ENCODE measurements at places on chromosomes 16 and 17. TPM values are rescaled to one million over a fixed set of nuclear protein-coding genes. Genes with fewer than 3 reads are reported as not detected.

- no peak for DNase-seq
Measured at GRCh38 chr17:40412880-40413279, 4.8 kb downstream of the TOP2A start.

DNA sequence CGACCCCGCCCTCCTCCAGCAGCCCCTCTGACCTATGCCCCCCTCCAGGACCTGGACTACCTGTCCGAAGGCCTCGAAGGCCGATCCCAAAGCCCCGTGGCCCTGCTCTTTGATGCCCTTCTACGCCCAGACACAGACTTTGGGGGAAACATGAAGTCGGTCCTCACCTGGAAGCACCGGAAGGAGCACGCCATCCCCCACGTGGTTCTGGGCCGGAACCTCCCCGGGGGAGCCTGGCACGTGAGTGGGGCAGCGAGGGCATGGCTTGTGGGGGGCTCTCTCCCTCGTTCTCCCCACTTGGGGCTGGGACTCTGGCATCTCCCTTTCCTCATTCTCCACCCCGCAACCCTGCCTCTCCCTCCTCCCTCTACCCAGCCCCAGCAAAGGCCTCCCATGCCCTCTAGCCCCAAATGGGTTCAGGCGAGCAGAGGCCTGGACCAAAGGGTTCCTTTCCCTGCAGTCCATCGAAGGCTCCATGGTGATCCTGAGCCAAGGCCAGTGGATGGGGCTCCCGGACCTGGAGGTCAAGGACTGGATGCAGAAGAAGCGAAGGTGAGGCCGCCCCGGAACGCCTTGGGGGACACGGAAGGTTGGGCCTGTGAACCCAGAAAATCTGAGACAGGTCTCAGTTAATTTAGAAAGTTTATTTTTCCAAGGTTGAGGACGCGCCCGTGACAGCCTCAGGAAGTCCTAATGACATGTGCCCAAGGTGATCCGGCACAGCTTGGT, 7.4 kb upstream of the NECAB2 start:
- DNase-seq: no peak

LIMD2 gene
- total RNA-seq: 9.9 TPM

TBC1D3H gene
- total RNA-seq: 2.8 TPM

DNA sequence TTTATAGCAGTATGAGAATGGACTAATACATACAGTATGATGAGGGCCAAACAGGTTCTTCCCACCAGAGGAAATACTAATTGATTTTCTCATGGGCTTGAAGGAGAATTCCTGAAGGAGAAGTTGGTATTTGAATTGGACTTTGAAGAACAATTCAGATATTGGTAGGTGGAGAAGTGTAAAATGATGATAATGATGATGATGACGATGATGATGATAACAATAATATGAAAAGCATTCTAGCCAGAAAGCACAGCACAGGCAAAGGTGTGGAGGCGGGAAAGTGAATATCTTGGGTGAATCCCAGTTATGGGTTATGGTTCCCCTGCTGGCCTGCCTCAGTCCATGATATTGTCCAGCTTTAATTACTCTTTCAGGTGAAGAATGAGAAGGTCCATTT, 562.4 kb upstream of the SALL1 start:
- DNase-seq: no peak

DNA sequence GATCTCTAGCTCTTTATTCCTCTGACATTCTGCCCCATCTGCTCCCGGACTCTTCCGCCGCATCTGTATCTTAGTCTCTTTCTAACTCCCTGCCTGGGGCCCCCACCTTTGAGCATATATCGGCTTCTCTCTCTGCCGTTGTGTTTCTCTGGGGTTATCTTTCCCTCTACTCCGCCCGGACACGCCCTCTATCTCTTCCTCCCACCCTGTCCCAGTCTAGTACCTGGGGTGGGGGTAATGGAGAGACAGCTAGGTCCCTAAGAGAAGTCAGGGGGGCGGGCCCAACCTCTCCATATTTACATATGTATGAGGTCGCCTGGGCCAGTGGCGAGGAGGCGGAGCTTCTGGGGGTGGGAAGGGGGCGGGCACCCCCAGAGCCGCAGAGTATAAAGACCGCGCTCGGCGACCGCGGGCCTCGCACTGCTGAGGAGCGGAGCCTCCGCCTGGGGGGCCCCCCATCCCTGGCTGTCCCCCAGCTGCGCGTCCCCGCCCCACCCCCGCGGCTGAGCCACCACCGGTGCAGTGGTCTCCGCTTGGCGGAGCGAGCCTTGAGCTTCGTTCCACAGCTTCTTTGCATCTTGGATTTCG, at the start of gene ATP1B2:
Gene ATP1B2, plus strand, starts transcription at position 418 of the 588 bp plus-strand sequence. CDS start 593 bp downstream, outside the sequence.
- DNase-seq: peak; percentile 87

CHST4 gene
- total RNA-seq: 0.21 TPM

ZNF624 gene
- total RNA-seq: 13.0 TPM

- no peak for DNase-seq
Measured at GRCh38 chr16:84503751-84504395, 586 bp downstream of the MEAK7 start.

SCGB1C2 gene
- total RNA-seq: not detected

GRCh38 chr16:29819506-29819905, 756 bp upstream of the MVP start:
- no peak for DNase-seq

SPATA32 gene
- not detected for total RNA-seq

DNA sequence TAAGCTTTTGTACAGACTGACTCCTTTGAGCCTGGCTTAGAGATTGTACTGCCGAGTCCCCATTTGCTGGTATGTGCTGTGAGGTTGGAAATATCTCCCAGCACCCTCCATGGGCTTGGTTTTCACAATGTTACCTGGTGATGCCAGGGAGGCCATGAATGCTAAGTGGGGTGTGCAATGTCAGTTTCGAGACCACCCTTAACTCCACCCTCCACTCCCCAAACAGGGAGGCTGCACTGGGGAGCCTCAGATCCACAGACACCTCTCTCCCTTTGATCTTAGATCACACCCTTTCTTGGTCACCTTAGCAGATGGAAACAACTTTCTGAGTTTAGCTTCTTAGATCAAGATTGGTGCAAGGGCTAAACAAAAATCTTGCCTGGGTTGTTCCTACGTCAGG, 28.6 kb upstream of the PIK3R6 start:
- no peak for DNase-seq

DNA sequence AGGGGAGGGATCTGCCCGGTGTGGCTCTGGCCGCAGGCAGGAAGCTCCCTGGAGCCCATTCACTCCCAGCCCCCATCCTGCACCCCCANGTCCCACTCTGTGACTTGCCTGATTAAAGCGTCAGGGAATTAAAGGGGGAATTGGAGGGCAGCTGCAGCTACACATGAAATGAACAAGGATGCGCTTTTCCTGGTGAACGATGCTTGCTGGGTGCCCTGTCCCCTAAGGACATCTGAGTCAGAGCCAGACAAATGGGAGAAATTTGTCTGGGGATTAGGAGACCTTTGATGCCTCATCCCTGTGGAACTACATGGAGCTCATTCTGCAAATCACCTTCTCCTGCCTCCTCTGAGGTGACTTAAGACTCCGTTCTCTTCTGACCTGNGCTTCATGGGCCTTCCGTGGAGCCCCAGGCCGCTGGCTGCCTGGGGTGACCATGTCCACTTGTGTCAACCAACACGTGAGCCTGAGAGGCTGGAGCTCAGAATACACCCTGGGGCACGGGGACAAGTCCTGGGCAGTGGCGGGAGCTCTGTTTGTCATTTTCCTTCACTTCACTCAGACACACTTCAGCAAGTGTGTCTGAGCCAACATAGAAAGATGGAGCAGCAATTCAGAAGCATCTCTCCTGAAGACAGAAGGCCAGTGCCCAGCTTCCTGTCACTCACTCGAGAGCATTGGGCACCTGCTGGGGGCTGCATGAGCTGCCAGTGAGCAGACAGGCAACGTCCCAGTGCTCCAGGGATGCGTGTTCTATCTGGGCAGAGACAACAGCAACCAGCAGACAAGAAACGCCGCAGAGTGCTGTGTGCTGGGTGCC, 54.1 kb downstream of the METRNL start:
- DNase-seq: no peak

TMEM107 gene
- 5.4 TPM for total RNA-seq

CCDC92B gene
- total RNA-seq: 0.21 TPM

- no peak for DNase-seq
Measured at GRCh38 chr17:49226771-49227435, 3.7 kb downstream of the PHOSPHO1 start.

DNA sequence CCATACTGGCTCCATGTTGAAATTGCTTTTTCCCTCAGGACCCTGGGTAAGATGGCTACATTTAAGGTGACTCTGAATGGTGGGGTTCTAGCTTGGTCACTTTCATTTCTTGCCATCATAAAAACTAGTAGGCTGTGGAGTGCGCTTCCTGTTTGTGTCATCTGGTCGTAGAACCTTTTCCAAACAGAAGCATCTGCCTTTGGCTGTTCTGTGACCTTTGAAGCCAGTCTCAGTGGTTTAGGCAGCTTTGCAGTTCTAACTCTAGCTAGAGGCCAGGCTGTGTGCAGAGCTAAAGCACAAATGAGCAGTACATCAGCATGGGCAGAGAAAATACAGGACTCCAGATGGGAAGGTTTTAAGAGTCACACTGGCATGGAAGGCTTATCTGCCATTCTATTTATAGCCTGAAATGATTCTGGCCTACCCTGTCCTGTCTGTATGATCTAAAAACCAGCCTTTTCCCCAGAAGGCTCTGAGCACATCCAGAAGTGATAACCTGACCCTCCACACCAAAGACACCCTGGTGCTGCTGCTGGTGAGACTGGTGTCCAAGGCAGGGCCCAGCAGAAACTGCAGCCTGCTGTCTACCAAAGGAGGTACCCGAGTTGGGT, 8.6 kb downstream of the ESRP2 start:
- DNase-seq: no peak

DNA sequence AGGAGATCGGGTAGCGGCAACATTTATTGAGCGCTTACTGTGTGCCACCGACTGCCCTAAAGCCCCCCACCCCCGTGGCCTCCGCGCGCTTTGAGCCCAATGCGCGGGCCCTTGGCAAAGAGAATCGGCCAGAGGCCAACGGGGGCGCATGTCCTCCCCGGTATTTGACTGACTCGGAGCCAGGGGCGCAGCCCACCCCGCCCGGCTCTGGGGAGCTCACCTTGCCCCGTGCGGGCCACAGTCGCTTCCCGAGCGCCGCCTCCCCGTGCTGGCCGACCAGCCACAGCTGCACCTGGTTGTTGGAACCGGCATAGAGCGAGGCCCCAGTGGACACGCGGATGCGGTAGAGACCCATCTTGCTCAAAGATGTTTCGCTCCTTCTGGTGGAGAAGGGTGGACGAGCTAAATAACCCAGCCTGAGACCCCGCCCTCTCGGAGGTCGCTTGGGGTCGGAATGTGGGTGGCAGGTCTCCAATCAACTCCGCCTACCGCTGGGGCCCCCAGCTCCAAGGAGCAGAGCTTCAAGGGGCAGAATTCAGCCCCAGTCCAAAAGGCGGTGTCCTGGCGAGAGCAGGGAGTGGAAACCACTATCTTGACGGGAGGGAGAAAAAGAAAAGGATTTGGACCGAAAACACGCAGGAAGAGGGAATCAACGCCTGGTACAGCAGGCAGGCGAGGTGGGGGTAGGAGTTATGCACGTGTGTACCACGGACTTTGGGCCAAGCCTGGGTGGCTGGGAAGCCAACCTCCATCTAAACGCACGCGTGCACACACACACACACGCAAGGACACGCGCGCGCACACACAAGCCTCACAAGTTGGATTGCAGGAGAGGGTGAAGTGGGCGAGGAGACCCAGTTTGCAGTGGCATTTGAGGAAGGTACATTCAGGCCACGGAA, at the start of gene ALOX15:
Gene ALOX15, minus strand, starts transcription at position 382 of the 899 bp plus-strand sequence. Its CDS starts 27 bp downstream, at position 355.
- DNase-seq: no peak

GRCh38 chr17:44473367-44473766, 29.8 kb downstream of the GPATCH8 start:
- DNase-seq: no peak

DNA sequence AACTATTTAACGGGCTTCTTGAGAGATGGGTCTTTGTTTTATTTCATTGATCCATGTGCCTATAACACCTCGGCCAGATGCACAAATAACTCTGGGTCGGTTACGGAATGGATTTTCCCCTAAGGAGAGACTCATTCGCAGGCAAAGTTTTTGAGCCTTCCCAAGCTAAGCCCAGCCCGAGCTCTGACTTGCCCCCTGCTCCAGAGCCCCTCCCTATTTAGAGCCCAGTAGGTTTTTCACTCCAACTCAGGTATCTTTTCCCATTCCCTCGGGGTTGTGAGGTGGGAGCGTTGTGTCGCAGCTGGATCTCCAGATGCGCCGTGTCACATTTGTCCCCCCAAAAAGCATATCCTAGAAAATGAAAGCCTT, 812 bp upstream of the MYOCD start:
- no peak for DNase-seq

DNA sequence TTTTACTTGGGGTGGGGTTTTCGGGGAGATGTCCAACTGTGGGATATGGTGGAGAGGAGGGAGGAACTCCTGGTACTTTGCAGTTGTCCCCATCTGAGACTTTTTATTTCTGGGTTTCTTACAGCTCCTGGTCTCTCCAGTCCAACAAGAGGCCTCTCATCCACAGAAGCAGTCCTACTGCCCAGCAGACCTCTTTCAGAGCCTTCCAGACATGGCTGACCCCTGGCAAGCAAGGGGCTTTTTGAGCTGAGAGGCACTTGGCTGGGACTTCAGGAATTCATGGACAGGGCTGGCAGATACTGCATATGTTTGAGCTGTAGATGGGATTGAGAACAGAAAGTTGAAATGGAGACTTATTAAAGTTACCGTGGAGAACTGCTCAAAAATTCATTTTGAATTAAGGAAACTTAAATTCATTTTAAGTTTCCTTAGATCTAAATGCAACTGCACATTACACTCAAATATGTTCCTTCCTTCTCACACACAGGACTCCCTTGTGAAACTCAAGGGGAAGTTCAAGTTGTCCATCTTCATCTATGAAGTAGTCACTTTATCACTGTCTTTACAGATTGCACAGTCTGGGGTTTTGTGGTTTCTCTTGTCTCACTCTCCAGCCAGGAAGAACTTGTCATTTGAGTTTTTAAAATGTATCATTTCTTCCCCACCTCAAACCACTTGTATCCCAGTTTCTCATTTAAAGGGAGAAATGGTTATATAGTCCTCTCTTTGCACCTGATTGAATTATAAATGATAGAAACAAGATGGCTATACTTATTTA, 1.1 kb downstream of the LASP1NB start:
- DNase-seq: no peak

DNA sequence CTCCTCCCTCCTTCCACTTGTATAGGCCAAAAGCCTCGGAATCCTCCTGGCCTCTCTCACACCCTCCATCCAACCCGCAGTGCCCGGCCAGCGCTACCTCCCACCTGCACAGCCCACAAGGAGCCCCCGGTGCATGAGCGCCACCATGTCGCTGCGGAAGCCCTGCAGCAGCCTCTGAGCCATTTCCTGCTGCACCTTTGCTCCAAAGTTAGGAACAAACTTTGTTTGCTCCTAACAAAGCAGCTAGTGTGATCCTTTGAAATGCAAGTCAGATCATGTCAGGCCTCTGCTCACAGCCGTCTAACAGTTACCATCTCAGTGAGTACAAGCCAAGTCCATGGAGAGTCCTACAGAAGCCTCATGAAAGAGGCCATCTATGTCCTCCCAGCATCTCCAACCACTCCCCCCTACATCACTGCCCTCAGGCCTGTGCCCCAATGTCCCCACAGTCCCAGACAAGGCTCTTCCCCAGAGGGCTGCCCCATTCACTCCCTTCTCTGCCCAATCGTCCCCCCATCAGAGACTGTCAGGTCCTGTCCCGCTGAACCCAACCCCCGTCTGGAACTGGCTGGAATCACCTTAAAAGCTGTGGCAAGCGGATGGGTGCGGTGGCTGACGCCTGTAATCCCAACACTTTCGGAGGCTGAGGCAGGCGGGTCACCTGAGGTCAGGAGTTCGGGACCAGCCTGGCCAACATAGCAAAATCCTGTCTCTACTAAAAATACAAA, 7.5 kb downstream of the DCAKD start:
- peak; percentile 37 for DNase-seq

GRCh38 chr16:56289416-56289815, 98.1 kb downstream of the GNAO1 start:
- DNase-seq: no peak

- DNase-seq: peak; percentile 83
Measured at GRCh38 chr17:301681-302299, 50.8 kb downstream of the RPH3AL start.

Measured in tongue (tissue), 3 donors.